Naive B cell (primary cell): ENCODE measurements at places on chromosomes 16 and 17. TPM values are rescaled to one million over a fixed set of nuclear protein-coding genes. Genes with fewer than 3 reads are reported as not detected.

DNA sequence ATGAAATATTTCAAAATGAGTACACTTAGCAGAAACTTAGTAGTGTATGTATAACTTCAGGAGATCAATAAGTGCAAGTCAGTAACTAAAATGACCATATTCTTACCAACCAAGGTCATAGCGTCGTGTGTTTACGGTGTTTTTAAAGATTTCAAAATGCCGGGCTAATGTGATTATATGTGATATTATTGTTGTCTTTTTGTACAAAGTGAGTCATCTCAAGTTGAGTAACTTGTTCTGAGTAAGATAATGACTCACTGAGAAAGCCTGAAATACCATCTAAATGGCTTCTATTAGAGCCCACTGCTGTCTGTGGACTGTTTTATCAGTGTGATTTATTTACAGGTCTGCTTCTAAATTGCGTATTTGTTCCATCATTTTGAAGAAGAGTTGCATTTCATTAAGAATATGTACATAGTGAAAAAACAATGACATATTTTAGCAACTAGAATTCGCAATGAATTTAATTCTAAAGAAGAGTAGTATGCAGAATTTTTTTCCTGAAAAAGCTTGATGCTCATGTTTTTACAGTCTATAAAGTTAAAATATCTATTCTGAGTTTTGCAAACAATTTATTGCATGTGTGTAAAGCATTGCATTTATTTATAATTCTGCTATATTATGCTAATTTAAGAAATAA, 12.7 kb downstream of the KRT12 start:
- no peak for DNase-seq

DNA sequence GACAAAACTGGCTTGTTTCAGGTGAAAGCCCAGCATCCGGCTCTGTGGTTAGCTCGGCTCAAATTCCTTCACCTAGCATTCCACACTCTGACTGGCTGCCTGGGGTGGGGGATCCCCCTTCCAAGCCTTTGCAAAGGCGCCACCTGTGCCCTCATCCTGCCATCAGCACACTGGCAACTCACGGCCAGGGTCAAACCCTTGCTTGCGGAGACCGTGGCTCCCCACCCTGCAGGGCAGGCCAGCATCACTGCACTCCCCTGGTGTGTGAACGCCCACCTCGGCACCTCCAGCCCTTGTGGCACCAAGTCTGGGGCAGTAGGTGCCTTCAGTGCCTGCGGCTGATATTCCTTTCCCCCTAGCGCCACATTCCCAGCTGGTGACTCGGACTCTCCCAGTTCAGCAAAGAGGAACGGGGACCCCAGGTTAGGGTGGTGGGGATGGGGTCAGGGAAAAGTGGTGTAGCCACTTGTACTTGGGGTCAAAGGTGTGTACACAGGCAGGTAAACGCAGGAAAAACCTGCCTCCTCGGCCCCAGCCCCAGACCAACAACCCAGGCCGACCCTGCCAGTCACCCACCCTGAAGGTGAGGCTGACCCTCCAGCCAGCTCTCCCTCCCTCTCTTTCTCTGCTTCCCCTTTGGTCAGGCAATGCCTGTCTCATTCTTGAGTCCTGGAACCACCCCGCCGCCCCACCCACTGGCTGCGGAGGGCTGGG, 1.1 kb downstream of the FLII start:
- DNase-seq: no peak

DNA sequence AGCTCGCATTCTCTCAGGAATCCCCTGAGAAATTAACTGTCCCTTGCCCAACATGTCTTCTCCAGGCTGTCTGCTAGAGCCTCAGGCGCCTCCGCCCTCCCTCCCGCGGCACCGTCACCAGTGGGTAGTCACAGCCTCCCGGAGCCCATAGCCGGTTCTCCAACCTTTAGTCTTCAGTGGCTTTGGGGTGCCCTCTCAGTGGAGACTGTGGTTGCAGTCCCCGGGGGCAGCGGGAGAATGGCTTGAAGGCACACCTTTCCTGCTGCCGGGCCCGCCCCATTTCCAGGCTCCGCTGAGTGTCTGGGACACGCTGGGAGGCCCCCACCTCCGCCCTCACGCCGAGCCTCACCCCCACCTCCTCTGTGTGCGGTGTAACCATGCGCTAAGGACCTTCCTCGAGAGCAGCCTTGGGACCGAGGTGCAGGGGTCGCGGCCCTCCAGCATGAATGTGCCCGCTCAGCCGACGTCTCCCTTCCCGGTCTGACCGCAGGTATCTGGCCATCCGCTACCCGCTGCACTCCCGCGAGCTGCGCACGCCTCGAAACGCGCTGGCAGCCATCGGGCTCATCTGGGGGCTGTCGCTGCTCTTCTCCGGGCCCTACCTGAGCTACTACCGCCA, 1.7 kb downstream of the GALR2 start:
- DNase-seq: peak; percentile 38

DNA sequence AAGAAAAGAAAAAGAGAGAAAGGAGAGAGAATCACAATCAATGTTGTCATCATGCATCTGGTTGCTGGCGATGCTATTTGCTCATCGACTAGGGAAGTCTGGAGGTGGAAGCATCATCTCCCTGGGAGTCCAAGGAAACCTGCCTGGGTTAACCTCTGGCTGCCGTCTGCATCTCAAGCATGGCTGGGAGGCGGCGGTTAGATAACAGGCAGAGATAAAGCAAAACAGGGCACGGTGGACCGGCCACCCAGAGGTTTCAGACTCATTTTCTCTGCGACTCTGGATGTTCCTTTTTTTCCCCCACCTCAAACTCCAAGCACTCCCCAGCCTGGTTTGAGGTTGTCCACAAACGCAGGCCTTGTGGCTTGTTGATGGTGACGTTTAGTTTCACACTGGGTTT, 161.2 kb downstream of the ENGASE start:
- no peak for DNase-seq

GRCh38 chr17:19728084-19728495, 11.7 kb upstream of the SLC47A2 start:
- no peak for DNase-seq

- no peak for DNase-seq
These were observed 52.5 kb upstream of the WSB1 start for GRCh38 chr17:27241346-27241946.

GRCh38 chr16:69368866-69369265, 16.9 kb downstream of the TERF2 start:
- no peak for DNase-seq

GRCh38 chr16:57679767-57680482, 11.8 kb downstream of the ADGRG3 start:
- DNase-seq: no peak

DNA sequence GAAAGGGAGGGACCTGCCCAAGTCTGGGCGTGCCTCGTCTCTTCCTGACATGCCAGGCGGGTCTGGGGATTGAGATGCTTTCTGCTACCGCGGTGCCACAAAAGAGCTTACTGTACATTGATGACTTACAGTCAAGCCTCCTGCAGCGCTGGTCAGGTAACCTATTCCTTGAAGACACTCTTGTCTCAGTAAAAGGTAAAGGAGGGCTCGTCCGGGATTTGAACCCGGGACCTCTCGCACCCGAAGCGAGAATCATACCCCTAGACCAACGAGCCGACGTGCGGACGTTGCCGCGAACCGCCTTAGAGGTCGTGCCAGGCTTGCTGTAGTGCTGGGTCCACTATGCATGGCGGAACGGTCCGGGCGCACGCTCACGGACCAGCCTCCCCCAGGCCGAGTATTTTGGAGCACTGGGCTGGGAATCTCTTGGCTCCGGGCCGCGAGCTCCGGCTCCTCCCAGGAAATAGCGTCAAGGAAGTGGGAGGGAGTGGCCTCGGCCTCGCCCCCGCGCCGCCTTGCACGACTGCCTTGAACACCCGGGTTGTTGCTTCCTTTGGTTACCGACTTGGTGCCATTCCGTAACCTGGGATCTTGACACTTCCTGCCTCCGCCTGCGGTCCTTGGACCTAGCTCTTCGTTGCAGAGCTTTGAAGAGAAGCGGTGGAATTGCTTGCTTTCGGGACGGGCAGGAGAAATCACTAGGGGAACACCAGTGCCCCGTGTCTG, 12.4 kb upstream of the AURKB start:
- peak; percentile 89 for DNase-seq

DNA sequence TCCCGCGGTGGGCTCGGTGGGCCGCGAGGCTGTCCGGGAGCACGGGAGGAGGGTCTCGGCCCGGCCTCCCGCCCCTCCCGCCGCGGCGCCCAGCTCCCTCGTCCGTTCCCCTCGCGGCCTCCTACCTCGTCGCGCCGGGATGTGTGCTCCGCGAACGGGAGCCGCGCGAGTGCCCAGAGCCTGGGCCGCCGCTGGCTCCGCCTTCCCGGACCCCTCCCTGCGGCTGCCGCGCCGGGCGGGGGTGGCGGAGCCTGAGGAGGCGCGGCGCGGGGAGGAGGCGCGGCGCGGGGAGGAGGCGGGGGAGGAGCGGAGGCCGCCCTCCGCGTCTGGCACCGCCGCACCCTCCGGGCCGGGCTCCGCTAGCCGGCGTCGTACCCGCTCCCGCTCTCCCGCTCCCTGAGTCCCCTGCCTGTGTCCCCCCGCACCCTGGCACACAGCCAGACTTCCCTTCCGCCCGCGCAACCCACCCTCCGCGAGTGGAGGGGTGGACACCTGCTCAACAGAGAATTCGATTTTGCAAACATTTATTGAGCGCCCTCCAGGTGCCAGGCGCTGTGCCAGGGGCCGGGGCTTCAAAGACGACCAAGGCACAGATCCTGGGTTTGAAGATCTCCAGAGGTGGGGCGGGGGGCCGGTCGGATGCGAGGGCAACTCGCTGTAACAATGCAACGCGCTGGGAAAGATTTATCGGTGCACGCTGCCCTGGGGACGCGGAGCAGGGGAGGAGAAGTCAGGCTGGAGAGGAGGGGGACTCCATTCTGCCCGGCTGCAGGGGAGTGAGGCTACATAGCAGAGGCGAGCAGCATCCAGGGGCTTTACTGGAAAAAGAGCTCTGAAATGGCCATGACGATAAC, at the start of gene MPP3:
MPP3 (minus strand) TSS at position 171 of the 854 bp plus-strand sequence. CDS start 1,240 bp downstream, outside the sequence.
- peak; percentile 12 for DNase-seq

SAP30BP gene
- 72.3 TPM for polyA plus RNA-seq

- no peak for DNase-seq
These were observed 77.5 kb upstream of the MSI2 start for GRCh38 chr17:57178839-57179238.

DNA sequence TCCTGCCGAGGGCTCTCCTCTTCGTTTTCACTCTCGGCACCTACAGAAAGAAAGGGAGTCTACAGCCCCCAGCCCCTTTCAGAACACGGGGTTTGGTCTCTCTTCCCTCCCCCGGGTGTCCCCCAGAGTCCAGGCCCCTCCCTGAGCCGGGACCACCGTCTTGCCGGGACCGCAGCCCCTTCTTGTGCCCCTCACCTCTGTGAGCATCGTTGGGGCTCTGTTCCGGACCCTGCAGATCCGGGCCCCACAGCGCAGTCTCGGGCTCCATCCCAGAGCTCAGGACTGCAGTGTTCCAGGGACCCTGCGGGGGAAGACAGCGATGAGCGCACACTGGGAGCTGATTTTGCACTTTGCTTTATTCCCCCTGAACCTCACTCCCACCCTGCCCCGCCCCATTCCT, 2.8 kb downstream of the ZNF629 start:
- DNase-seq: no peak

- no peak for DNase-seq
These were observed 88.2 kb downstream of the NOG start for GRCh38 chr17:56681561-56682266.

- DNase-seq: no peak
These were observed 4.3 kb upstream of the NXN start for GRCh38 chr17:983921-984320.

GRCh38 chr17:7580604-7581575, 1.5 kb downstream of the CD68 start:
- DNase-seq: no peak

TEX19 gene
- polyA plus RNA-seq: not detected

DNA sequence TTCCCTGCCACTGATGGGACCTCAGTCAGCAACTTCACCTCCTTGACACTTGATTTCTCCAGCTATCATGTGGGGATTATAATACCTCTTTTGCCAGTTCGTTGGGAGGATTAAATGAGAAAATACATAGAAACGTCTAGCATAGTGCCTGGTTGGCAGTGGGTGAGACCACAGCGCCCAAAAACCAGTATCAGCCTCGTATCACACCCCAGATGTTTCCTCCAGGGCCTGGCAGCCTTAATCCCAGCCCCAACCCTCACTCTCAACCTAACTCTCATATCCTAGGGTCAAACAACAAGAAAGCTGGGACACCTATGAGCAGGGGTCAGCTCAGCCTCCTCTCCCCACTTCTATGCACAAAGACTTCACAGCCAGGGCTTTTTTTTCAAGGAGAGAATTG, 14.0 kb upstream of the C16orf78 start:
- no peak for DNase-seq

DNA sequence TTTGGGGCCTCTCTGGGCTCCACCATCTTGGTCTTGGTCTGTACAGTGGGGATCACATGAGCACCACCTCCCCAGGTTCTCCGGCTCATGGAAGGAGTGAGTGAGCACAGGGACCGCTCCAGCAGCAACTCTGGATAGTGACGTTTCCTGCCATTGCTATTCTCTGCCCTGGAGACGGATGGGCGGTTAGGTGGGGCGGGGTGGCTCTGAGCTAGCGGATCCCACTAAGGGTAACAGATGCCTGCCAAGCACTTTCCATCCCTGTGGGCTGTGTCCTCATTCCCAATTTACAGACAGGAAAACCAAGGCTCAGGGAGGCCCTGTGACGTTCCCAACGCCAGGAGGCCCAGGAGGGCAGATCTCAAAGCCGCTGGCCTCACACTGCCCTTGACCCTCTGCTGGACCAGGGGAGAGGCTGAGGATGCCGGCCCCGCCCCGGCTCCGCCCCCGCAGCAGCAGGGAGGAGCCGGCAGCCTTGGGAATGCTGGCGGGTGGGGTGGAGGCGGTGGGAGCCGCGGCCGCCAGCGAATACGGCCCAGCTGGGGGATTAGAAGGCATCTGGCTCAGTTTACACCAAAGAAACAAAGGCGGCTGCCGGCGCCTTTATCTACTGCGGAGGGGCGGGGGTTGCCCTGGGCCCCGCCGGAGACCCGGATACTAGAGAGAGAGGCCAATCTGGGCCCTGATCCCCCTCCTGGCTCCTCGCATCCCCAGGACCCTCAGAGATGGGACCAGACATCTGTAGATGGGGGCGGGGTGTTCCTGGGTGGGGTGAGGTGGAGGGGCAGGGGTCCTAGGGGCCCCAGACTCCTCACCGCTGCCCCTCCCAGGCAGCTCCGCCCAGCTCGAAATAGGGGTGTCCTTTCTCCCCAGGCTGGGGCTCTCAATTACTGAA, 122.3 kb upstream of the CIBAR2 start:
- no peak for DNase-seq
